ENCODE measurements at places on chromosomes 11 and 22.

DNA sequence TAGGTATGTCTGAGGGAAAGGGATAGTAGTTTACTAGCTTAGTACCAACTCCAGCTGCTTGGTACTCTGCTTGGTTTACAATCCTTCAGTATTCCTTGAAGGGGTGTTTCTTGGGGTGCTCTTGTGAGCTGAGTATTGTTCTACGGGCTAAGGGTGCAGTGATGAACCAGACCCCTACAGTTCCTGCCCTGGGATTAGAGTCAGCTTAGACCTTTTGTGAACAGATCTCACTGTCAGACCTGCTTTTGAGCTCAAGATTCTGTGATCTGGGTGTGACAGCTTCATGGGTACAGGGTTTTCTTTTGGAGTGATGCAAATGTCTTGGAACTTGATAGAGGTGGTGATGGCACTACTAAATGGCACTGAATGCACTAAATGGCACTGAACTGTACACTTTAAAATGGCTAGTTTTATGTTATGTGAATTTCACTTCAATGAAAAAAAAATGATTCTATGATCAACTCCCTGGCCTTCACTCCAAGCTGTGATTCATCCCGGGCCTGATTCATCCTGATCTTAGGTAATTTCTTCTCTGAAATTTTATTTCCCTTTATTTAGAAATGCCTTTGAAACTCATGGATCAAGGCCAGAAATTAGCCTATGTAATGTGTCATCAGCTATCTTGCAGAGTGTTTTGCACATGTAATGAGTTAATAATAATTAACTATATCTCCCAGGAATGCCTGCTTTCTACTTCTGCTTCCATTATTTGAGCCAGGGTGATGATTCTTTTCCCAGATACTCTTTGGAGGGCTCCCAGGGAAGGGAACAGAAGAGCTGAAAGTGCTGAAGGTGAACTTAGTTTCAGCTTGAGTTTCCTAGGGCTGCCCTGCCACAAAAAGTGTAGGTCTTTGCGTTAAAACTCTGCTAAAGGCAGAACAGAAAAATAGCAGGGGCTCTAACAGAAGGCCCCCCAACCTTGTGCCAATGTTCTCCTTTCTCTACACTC lies 87.9 kb downstream of the NCAM1 start:
- no peak for DNase-seq

GRCh38 chr11:13962562-13963168 lies at the start of gene SPON1:
Gene SPON1, plus strand, starts transcription at chr11:13962723. Its CDS starts 182 bp downstream, at chr11:13962905.
- DNase-seq, result no peak

GRCh38 chr22:47032091-47032943 lies 269.9 kb downstream of the TBC1D22A start:
- no peak for DNase-seq

DNA sequence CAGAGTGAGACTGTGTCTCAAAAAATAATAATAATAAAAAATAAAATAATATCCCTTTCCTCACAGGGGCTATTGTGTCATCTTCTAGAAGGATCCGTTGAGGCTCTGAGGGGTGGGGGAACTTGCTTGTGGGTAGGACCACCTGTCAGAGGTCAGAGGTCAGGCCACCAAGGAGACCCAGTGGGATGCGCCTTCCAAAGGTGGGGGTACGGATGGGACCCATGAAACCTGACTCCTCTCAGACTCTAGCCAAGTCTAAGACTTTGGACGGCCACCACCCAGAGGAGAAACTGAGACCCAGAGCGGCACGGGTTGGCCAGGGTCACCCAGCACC lies 367 bp upstream of the MMP11 start:
- no peak for DNase-seq

DNA sequence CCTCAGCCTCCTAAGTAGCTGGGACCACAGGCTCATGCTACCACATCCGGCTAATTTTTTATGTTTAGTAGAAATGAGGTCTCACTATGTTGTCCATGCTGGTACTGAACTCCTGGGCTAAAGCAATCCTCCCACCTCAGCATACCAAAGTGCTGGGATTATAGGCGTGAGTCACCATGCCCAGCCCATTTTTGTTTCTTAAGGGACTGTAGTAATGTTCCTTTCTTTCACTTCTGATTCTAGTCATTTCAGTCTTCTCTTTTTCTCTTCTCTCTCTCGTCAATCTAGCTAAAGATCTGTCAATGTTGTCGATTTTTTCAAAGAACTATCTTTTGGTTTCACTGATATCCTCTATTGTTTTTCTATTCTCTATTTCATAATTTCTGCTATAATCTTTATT lies 111.0 kb upstream of the APOA1 start:
- DNase-seq, result no peak

DNA sequence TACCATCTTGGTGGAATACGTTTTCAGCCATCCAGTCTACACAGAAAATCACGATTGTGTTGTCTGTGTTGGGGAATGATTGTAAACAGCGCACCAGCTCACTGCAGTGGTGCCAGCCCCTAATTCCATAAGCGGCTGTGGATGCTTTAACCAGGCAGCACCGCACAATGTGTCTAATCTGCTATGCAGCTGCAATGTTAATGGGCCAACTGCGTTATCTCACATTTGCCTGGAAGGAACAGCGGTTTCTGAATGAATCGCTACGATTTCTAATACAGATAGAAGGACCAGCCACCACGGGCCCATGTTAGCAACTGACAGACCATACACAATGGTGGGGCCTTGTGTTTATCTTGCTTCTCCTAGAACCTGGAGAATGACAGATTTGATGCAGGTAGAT lies 384.5 kb upstream of the KIRREL3 start:
- DNase-seq, result no peak

- no peak for DNase-seq
These were observed 525.8 kb upstream of the TENM4 start for GRCh38 chr11:79966592-79966991.

DNA sequence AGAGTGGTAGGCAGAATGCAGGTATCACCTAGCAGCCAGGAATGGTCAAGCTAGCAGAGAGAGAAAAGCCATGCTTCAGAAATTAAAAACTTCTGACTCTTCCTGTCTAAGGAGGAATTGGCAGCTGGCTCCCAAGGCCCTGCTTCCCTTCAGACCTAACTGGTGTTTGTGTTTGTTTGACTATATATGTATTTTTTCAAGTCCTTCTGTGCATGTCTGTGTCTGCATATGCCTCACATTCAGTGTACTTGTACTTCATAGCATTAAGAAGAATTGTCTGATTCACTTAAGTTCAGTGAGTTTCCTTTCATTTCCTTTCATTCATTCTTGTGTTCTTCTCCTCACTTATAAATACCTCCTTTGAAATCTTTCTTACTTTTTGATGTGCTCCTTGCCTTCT lies 109.0 kb upstream of the RRM1 start:
- DNase-seq, result no peak

DNA sequence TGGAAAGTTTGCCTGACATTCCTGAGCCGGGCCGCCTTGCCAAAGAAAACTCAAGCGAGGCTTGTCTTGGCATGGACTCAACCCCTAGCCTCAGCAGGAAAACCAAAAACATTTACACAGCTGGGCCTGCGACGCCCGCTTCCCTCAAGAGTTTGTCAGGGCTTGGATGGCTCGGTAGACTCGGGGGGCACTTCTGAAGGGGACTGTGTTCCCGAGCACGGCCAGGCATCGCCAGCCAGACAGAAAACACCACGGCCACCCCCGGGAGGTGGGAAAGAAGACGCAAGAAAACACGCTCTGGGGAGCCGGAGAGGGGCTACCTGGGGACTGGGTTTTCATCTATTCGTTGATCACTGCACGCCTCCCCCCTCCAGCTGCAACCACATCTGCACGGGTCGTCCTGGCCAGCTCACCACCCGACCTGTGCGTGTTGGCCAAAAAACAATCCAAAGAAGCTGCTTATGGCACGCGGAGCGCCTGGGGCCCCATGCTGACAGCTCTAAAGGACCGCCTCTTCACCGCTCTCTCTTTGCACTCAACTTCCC lies 380.7 kb downstream of the MN1 start:
- no peak for DNase-seq

DNA sequence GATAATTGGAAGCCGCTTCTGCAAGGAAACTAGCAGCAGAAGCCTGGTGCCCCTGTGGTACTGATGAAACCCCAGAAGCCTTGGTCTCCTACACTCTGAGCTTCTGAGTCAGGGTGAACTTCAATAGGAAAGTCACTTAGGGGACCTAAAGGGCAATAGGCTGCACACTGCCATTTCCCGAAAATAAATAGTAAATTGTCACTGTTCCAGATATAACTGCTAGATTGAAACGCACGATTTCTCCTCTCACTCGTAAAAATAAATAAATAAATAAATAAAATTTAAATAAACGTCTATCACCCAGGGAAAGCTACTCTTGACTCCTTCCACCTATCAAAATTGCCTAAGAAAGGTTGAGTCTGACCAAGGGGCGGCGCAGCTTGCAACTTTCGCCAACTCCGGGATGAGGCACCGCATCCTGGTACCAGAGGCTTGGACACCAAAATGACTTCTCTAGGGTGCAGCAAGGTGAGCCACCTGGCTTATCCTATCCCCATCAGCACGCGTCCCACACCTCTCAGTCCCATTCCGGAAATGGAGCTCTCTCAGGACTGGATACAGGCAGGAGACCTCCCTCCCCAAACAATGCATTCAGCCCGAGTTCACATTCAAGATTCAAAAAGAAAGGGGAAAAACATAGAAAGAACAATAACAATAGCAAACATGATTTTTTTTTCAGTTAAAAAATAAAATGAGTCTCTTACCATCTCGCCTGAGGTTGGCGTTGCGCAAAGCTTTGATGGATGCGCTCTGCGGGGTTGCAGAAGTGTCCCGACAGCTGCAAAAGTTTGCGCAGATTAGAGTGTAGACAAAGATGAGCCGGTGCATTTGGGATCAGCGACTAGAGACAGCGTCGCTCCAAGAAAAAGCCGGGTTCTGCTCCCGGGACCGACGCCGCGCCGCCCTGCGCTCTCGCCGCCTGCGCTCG lies 583 bp downstream of the PDGFD start:
- no peak for DNase-seq

GRCh38 chr11:1194231-1194976 lies 28.5 kb upstream of the MUC5B start:
- no peak for DNase-seq

- no peak for DNase-seq
These were observed 4.6 kb downstream of the PHOX2A start for GRCh38 chr11:72239313-72239848.

GRCh38 chr11:104462341-104462740 lies 298.4 kb upstream of the PDGFD start:
- no peak for DNase-seq

DNA sequence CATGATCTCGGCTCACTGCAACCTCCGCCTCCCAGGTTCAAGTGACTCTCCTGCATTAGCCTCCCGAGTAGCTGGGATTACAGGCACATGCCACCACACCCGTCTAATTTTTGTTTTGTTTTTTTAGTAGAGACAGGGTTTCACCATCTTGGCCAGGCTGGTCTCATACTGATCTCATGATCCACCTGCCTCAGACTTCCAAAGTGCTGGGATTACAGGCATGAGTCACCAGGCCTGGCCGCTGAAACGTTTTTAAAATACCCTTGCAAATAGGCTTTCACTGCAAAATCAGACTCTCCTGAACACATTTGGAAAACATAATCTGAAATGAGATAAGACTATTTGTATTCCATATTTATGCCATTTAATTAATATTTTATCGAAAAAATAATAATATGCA lies 826.1 kb upstream of the CNTN5 start:
- no peak for DNase-seq

GRCh38 chr11:34222030-34222429 lies 116.6 kb downstream of the NAT10 start:
- no peak for DNase-seq

- peak; percentile 70 for DNase-seq
These were observed 62.0 kb downstream of the PAK1 start for GRCh38 chr11:77411717-77412441.
